Effector CD8-positive, alpha-beta T cell (primary cell): ENCODE measurements at places on chromosomes 12 and 14.

GRCh38 chr12:33427071-33427470, 12.5 kb downstream of the SYT10 start:
- DNase-seq = no peak

DNA sequence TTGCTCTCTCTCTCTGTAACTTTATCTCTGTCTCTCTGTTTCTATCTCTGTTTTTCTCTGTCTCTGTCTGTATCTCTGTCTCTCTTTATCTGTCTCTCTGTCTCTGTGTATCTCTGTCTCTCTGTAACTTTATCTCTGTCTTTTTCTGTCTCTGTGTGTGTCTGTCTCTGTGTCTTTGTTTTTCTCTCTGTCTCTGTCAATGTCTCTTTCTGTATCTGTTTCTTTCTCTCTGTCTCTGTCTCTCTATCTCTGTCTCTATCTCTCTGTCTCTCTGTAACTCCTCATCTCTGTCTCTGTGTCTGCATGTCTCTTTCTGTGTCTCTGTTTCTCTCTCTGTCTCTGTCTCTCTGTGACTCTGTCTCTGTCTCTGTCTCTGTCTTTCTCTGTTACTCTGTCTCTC, 51.7 kb downstream of the TMEM121 start:
- no peak for DNase-seq

GRCh38 chr12:115866909-115867525, 410.5 kb downstream of the MED13L start:
- DNase-seq = no peak

- no peak for DNase-seq
Observed at GRCh38 chr12:82673698-82674097, 13.0 kb upstream of the TMTC2 start.

- DNase-seq = no peak
Observed at GRCh38 chr12:66482351-66483203, 180.3 kb downstream of the HELB start.

DNA sequence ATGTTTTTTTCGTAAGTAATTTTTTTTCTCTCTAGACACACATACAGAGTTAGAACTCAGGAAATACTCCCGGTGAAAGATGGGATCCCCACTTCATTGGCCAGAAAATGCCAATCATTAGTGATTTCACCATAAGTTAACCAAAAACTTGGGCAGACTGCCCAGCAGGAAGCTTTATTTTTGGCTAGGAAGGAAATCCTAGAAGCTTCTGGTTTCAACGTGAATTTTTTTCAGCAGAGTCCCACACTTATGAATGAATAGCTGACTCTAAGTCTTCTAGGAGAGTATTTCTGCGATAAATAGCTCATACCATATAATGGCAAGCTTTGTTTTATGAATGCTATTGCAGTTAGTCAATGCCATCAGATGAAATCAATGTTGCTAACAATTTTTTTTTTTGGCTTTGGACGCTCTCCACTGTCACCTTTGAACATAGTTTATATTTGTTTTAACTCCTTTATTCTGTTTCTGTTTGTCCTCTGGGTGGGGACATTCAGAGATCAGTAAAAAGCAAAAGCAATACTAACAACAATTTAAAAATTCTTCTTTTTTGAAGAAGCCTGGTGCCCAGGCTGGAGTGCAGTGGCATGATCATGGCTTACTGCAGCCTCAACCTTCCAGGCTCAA, 9.5 kb downstream of the PPP1CC start:
- no peak for DNase-seq

GRCh38 chr12:85713373-85713772, 122.8 kb downstream of the RASSF9 start:
- no peak for DNase-seq

DNA sequence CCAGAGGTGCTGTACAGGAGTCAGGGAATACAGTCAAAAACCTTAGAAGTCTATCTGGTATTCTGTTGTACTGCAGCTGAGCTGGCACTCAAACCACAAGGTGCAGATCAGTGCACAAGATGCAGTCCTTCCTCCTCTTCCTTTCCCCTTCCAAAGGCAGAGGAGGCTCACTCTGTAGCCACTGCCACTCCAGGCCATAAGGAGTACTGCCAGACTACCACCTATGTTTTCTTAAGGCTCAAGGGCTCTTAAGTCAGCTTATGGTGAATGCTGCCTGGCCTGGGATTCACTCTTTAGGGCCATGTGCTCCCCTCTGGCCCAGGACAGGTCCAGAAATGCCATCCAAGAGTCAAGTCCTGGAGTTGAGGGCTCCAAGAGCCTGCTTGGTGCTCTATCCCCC, 200.3 kb downstream of the CRADD start:
- DNase-seq = no peak

GRCh38 chr12:127928615-127929571, 338.1 kb upstream of the TMEM132C start:
- no peak for DNase-seq

GRCh38 chr14:56026506-56026905, 91.7 kb upstream of the PELI2 start:
- DNase-seq = no peak

DNA sequence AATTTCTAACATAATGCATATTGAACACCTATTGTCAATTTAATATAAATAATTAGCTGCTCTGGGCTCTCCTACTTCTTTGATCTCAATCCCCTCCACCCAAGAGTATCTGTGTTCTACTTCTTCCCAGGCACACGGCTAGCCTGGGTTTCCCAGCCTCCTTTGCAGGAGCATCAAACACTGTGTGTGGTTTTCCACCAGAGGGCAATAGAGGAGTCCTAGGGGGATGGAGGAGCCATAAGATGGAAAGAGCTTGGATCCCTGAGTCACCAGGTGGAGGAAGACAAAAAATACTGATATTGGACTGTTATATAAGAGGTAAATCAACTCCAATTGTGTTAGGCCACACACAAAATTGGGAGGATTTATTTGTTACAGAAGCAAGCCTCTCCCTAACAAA, 333.7 kb downstream of the GLT1D1 start:
- no peak for DNase-seq

GRCh38 chr12:109773384-109774011, 59.7 kb downstream of the TRPV4 start:
- DNase-seq = no peak

GRCh38 chr12:80189241-80189640, 89.9 kb downstream of the OTOGL start:
- DNase-seq = no peak

DNA sequence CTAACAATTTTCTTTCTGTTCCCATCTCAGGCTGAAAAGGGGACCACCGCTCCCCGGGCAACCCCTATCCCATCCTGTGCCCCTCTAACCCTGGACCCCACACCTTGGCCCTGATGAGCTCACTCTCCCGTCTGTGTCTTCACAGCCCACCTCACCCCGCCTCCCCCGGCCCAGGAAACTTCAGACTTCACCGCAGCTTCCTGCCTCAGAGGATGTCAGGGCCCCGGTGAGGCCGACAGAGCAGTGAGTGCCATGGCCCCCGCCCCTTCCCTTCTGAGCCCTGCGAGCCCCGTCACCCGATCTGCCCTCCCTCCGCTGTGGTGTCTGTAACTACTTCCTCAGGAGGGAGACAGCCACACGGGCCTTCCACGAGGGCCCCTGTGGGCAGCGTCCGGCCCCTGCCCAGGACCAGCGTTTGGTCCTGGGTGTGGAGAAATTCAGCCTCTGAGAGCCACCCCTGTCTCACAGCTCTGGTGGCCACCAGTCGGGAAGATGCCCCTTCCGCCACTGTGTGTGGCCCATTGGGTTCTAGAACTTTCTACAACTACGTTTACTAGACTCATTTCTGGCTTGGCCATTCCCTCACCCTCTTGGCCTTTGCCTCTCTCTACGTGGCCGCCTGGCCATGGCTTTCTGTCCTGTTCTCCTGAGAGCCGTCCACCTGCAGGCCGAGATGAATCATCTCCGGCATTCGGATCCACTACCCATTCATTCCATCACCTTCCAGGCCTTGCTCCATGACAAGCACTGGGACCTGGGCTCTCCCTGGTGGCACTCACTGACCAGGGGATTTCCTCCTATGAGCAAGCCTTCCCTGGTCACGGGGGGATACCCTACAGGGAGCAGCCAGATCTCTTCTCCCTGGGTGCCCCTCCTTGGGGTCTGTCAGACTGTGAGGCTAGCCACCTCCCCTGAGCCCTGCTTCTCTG, 3.4 kb downstream of the RHOF start:
- peak; percentile 85 for DNase-seq

GRCh38 chr12:60819794-60820193, 1224.0 kb downstream of the SLC16A7 start:
- no peak for DNase-seq

DNA sequence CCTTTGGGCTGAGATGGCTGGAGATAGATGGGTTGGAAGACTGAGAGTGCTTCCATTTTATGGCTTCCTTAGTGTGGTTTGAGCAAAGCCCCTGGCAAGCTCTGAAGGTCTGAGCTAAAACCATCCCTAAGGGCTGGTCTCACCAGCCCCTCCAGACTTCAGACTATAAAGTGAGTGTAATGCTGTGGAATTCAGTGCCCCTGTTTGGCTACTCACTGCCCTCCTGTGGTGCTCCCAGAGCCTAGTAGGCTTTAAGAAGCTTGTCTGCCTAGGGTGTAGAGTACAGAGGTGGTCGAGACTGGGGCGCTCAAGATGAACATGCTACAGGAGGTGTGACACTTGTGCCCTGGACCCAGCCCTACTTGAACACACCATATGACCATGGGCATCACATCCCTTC, 246.7 kb upstream of the FKBP4 start:
- DNase-seq = no peak

DNA sequence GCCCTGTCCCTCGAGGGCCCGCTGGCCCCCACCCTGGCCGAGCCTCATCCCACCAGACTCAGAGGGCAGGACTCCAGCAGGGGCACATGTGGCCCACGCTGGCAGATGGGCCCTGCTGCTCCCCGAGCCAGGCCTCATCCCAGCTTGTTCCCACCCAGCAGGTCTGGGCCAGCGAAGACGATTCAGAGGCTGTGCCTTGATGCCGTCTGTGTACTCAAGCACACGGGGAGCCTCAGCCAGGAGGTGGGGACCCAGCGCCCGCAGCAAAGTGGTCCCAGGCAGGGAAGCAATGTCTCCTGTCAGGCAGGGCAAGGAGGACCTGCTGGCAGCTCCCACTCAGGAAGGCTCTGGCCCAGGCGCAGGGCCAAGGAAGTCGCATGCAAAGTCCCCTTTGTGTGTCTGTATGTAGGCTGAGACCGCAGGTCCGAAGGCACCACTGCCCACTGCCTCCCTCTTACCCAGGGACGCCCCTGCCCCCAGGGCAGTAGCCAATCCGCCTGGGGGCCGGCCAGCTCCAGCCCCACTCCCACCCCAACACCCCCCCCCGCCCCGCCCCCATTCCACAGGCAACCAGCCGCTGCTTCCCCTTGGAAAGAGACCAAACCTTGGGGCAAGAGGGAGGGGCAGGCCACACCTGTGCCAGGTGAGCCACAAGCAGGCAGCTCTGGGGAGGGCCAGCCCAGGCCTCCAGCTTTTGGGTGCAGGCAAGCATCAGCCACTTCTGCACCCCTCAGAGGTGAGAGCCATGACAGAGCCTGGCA, 9.4 kb downstream of the DEGS2 start:
- no peak for DNase-seq

DNA sequence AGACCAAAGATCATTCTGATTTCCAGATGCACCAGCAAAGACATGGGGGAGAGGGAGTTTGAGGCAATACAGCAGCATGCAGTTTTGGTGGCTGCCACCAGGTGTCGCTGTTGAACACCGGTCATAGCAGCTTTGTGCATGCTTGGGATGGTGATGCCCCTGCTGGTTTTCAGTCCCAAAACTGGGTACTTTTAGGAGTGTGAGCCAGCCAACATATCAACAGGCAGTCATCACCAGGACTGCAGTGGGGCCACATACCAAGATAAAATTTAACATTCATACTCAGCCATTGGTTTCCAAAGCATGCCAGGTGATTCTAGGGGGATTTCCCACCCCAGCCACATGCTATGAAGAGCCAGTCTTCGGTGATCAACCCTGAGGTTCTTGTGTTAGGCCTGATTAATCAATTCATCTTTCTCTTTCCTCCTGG, 64.2 kb downstream of the PHETA1 start:
- no peak for DNase-seq

DNA sequence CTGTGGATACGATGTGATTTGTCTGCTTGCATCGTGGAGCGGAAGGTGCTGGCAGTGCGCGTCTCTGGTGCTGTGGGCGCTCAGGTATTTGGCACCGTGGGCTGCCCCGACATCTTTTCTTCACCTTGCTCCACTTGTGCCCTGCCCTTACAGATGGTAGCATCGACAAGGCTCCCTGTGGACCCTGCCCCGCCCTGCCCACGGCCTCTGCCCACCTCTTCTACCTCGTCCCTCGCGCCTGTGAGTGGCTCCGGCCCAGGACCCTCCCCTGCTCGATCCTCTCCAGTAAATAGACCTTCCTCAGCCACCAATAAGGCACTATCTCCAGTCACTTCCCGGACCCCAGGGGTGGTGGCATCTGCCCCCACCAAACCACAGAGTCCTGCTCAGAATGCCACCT, 36.6 kb downstream of the EP400 start:
- no peak for DNase-seq

DNA sequence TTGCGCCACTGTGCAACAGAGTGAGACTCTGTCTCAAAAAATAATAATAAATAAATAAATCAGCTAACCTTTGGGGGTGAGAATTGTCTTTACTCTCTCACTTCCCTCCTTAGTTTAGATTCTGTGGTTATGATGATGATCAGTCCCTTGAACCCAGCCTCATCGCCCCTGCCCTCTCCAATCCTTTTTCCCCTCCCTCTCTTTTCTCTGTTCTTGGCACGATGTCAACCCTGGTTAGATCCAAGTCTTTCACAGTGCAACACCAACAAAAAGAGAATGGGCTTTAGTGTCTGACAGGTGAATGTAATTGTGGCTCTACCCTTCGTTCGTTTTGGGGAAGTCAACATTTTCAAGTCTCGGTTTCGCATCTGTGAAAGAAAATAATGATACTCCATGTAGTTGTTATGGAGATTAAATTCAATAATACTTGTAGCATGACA, 59.0 kb downstream of the NTN4 start:
- DNase-seq = no peak

GRCh38 chr12:56723889-56724700, 1.0 kb downstream of the NACA start:
- no peak for DNase-seq

DNA sequence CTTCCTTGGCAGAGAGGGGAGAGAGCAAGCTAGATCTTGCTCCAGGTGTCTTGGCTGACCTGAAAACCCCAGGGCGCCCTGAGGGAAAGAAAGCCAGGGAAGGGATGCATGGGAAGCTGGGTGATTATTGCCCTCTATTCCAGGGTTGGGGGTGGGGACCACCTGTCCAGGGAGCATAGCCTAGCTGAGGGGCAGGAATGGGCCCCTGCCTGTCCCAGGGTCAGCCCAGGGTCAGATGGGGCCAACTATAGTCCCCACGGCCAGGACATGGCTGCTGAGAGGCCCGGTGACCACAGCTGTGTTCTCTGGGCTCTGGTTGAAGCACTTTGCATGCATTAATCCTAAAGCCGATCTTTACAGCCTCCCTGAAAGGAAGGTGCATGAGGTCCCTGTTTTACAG, 30.1 kb upstream of the ZFP36L1 start:
- DNase-seq = no peak
